Brain microvascular endothelial cell (primary cell): ENCODE measurements at places on chromosomes 5 and 9.

- no peak for DNase-seq
These were observed 270.7 kb upstream of the MSX2 start for GRCh38 chr5:174453690-174454089.

DNA sequence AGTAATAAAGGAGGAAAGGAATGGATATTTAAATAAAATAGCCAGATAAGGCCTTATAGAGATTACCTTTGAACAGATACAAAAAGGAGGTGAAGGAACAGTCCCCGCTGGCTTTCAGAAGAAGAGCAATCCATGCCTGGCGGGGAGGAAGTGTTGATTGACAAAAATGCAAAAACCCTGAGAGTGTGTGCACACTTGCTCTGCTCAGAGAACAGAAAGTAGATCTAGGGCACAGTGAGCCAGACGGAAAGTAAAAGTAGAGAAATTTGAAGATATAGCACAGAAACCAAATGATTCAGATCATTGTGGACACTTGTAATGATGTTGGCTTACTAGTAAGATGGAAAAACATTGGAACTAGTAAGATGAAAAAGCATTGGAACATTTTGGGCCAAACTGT lies 720.6 kb downstream of the PTPRD start:
- DNase-seq = no peak

- no peak for DNase-seq
These were observed 134.6 kb downstream of the BRINP1 start for GRCh38 chr9:119234636-119235035.

DNA sequence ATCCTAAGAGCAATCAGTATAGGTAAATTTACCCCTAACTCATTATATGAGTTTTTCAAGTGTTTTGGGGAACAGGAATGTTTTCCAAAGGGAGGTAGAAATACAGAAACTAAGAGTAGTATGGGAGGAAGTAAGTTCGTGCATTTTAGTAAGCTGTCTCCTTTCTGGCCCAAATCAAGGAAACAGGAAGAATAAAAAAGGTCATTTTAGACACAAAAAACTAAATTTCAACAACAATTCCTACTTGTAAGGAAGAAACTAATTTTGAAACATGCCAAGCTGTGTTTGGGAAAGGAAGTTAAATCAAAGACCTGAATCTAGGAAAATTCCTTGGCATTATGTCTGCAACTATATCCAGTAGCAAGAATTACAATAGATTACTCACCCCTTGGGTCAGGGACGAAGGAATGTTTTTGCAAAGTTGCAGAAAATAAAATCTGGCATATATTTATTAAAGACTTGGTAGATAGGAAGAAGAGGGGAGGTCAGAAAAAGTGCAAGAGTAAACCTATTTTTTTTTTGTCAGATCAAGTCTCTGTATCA lies 6.5 kb upstream of the RPS6 start:
- no peak for DNase-seq

GRCh38 chr5:59424515-59424914 lies 469.0 kb downstream of the PDE4D start:
- no peak for DNase-seq

- peak; percentile 95 for DNase-seq
These were observed 12.5 kb downstream of the STC2 start for GRCh38 chr5:173315495-173316338.

- DNase-seq = no peak
These were observed 98.7 kb upstream of the PALM2AKAP2 start for GRCh38 chr9:109681301-109681700.

DNA sequence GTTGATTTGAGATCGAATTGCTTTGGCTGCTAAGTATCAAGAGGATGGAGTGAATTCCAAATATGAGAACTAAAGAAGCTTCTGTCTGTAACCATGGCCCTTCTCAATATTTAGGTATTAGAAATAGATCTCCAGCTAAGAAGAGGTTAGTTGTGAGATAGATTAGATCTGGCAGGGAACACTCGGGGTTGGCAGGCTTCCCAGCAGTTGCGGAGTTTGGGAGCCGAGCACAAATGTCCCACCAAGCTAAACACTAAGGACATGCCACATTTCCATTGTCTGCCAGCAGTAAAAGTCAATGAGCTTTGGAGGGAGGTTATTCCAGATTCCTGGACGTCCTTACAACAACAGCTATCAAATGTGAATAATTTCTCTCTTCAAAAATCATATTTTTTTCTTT lies 85.8 kb downstream of the TAF11L14 start:
- no peak for DNase-seq

GRCh38 chr5:88092958-88093605 lies 175.6 kb downstream of the TMEM161B start:
- no peak for DNase-seq

GRCh38 chr5:73783828-73784227 lies 157.8 kb downstream of the ARHGEF28 start:
- no peak for DNase-seq

- DNase-seq = no peak
These were observed 28.7 kb downstream of the TPD52L3 start for GRCh38 chr9:6356904-6357303.

GRCh38 chr5:14332746-14333145 lies 189.6 kb downstream of the TRIO start:
- no peak for DNase-seq

DNA sequence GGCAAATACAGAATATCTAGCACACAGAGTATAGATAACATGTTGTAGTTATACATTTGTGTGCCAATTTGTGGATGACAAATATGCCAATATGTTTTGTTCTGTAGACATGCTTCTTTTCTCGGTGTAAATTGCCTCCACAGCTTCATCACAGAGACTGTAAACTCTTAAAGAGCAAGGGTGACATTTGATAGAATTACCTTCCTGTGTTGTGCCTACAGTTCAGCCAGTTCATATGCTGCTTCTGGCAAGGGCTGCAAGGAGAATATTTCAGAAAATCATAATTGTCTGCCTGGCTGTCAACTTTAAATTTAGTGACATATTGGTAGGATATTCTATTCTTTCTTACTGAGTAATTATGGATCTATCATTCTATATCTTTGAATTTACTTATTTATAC lies 155.1 kb downstream of the MAT2B start:
- no peak for DNase-seq

- DNase-seq = no peak
These were observed 18.1 kb downstream of the ZBTB5 start for GRCh38 chr9:37447111-37447510.

DNA sequence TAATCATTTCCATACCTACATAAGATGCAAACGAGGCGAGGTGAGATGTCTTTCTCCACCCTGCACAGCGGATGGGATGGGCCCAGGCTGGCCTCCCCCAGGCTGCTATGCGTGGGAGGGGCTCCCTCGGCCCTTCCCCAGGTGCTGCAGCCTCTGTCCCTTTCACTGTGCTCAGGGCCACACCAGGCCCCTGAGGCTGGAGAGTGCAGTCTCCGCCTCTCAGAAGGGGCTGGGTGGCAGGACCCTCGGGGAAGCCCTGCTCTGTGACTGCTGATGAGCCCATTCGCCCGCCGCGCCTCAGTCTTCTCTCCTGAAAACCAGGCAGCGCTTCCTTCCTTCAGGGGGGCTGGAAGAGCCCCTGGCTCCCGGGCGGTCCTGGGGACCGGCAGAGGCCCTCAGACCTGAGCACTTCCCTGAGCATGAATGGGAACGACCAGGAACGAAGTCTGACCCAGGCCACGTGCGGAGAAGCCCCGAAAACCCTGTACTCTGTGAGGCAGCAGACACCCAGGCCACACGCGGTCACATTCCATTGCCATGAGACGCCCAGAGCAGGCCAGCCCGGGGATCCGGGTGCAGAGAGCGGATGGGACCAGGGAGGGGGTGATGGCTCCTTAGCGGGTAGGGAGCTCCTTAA lies 21.9 kb upstream of the NOTCH1 start:
- DNase-seq = peak; percentile 81

GRCh38 chr9:34177593-34178435 lies 1.0 kb upstream of the UBAP1 start:
- DNase-seq = no peak

GRCh38 chr5:117295941-117296340 lies 721.3 kb upstream of the SEMA6A start:
- DNase-seq = no peak

DNA sequence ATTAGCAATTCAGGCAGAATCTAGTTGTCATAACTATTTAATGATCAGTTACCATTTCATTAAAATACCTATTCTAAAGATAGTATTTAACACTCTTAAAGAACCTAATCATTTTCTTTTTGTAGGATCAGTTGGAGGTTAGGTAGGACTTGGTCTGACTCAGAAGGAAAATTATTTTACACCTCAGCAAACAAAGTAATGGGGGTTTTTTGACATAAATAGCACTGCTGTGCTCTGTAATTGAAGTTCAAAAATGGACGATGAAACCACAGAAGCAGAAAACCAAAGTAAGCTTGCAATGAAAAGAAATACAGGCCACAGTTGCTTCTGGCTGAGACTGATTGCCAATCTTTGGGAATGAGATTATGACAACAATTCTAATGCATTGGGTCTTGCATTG lies 187.0 kb upstream of the TRPM3 start:
- no peak for DNase-seq

DNA sequence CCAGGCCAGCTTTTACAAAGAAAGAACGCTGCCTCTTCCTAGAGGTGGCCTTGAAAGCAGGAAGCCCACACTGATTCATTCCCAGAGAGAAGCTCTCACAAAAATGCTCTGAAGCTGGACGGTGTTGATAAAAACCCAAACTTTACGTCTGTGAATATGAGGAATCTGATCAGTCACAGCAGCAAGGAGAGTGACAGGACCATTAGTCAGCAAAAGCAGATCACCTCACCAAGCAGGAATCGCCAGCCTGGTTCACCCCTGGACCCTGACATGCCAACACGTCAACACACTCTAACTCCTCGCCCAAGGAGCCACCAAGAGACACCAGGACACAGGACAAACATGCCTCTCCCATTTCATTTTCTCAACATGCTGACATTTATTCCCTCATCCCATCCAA lies 70.6 kb upstream of the ZNF622 start:
- DNase-seq = peak; percentile 79

DNA sequence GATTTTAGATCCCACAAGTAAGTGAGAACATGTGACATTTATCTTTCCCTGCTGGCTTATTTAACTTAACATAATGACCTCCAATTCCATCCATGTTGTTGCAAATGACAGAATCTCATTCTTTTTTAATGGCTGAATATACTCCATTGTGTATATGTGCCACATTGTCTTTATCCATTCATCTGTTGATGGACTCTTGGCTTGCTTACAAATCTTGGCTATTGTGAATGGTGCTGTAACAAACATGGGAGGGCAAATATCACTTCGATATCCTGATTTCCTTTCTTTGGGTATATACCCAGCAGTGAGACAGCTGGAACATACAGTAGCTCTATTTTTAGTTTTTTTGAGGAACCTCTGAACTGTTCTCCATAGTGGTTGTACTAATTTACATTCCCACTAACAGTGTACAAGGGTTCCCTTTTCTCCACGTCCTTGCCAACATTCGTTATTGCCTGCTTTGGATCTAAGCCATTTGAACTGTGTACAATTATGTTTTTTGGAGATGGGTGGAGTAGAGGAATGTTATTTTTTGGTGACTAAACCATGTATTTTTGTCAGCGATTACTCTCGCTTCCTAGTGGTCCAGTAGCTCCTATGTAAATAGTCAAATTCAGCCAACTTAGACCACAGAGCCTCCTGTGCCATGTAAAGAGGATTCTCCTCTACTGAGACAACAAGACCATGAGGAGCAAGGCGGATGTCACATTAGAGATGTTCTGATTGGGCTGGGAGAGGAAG lies 60.6 kb downstream of the TNFSF15 start:
- peak; percentile 7 for DNase-seq

- no peak for DNase-seq
These were observed 93.5 kb upstream of the TNPO1 start for GRCh38 chr5:72722792-72723452.

DNA sequence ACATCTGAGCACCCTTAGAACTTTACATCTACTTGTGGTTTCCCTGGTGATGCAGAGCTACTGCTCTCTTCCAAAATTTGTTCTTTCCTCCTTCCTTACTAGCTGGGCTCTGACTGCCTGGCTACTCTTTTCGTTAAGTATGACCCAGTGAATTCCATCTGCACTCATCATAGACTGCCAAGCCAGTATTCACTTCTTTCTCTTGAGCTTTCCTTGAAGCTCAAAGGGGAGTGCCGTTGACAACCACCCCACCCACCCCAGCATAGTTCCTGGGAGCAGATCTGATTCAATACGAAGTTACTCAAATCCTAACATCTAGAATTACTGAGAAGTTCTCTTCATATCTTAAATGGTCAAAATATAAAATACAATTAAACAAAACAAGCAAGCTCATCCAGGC lies 190.5 kb downstream of the ADAMTS12 start:
- peak; percentile 59 for DNase-seq

- no peak for DNase-seq
These were observed 494.1 kb downstream of the TLE1 start for GRCh38 chr9:81195206-81195605.

GRCh38 chr9:128972956-128973355 lies 25.5 kb downstream of the NUP188 start:
- DNase-seq = peak; percentile 71

DNA sequence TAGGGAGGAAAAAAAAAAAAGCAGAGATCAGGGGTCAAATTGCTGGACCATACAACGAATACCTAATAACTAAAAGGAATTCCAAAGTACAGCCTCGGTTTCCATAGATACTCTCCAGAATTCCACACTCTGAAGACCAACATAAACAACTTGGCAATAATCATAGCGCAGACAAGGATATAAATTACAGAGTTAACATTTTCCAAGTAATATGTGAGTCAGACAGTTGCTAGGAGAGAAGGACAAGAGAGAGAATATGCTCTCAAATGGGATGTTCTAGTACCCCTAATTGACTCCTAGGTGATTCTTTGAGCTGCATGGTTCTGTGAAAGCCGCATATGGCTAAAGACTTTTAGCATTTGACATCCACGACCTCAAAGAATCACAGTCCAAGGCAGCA lies 165.2 kb downstream of the FRMD3 start:
- no peak for DNase-seq

DNA sequence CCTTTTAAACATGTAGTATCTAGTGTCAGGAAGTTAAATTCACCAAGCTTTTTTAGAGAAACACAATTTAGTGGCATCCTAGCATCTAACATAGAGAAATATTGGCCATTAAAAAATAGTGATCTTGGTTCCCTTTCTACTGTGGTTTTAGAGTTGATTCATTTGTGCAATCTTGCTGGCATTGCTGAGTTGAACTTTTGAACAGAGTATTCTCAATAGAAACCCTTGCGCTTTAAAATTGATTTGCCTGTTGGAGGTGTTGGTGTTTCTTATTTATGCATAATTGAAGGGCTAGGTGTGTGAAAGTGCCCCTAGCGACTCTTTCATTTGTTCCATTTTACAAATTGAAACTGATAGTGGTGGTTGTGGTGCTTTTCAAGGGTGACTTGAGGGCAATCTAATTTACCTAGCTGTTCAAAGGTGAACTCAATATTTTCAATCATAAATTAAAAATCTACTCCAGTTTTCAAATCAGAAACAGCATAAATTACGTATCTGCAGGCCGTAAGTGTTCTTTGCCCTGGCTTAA lies 73.0 kb upstream of the MPDZ start:
- no peak for DNase-seq

- peak; percentile 11 for DNase-seq
These were observed 81.2 kb downstream of the GLDC start for GRCh38 chr9:6564360-6564759.

- peak; percentile 98 for DNase-seq
These were observed 26.2 kb downstream of the OSMR start for GRCh38 chr5:38871790-38872551.
